ENCODE measurements at places on chromosomes 5 and 9.

DNA sequence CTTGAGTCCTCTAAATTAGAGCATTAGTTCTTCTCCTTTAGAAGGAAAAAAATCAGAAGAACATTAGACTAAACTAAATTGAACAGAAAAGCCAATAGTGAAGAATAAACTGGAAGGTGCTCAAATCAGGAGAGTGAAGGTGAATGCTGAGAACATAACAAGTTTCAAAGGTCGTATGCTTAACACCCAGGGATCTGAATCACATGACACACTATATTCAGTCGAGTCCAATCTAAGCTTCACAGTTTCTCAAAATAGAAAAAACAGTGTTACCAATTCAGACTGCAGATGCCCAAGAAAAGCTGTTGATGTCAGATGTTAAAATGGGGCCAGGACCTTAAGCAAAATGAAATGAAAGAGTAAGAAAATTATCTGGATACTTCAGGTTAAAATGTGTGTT lies 614.5 kb downstream of the EFNA5 start:
- no peak for DNase-seq

- peak; percentile 35 for DNase-seq
These were observed 2.9 kb upstream of the PAX5 start for GRCh38 chr9:37036776-37037502.

DNA sequence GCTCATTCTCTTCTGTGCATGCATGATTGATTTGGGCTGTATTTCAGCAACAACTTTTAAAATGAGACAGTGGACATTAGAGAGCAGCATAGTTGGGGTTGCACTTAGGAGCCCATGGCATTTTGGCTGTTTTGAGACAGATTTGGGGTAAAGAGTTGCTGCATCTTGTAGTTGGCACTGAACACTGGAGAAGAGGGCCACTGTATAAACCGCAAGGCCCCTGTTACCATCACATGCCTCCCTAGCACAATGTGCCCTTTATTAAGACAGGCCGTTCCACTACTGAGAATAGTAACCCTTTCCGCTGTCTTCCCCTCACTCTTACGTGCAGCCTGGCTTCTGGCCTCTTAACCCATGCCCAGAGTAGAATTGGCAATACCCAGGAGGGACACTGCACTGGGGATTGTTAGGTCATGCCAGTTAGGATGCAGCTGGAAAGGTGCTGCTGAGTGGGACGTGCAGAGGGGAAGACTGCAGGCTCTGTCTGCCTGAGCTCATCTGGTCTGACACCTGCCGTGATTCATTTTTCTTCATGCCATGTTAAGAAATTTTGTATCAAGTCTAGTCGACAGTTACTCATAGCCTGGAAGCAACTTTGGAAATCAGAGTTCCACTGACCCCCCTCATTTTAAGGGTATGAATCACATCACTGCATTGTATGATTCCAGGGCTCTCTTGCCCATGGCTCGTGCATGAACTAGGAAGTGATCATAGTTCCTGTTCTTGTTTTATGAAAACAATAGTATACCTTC lies 146.9 kb upstream of the DMRT1 start:
- peak; percentile 99 for DNase-seq

- DNase-seq = no peak
These were observed 4.0 kb upstream of the CLIC3 start for GRCh38 chr9:137000177-137000930.

GRCh38 chr9:115134941-115135340 lies 17.0 kb upstream of the TNC start:
- no peak for DNase-seq

Measured in kidney tubule cell (primary cell).